Coronary artery (tissue), 2 donors: ENCODE measurements at places on chromosomes 2 and 18.

DNA sequence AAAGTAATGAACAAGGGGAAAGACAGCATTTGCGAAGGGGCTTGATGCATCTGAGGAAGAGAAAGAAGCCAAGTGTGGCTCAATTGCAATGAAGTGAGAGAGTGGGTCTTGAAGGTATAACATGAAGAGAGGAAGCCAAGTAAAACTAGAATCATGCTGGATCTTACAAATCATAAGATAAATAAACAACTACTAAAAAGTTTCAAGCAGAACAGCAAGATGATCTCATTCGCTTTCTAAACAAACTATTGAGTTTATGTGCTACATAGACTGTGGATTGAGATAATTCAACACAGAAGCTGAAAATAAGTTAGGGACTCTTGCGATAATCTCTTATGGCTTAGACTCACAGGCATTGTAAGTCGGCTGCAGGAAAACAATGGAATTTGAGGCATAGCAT lies 1310.5 kb upstream of the NRXN1 start:
- DNase-seq, result no peak

- no peak for DNase-seq
Observed at GRCh38 chr2:61425605-61426155, 45.2 kb downstream of the USP34 start.

DNA sequence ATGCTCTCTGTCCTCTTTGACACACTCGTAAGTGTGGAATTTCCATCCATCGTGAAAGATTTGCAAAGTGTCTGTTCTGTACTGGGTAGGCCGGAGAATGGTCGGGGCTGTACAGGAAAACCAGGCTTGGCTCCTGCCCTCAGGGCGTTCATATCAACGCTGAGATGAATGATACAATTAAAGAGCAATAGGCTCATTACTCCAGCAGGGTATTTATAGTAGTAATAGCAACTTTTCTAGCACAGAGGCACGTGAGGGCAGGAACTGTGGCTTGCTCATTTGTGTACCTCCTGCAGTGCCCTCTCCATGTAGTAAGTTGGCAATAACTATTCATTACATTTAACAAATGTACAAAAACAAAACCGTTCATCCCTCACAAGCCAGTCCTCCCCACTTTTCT lies 5.3 kb upstream of the NCK2 start:
- no peak for DNase-seq

- DNase-seq, result no peak
Observed at GRCh38 chr2:27182346-27182745, 29.5 kb upstream of the ATRAID start.

DNA sequence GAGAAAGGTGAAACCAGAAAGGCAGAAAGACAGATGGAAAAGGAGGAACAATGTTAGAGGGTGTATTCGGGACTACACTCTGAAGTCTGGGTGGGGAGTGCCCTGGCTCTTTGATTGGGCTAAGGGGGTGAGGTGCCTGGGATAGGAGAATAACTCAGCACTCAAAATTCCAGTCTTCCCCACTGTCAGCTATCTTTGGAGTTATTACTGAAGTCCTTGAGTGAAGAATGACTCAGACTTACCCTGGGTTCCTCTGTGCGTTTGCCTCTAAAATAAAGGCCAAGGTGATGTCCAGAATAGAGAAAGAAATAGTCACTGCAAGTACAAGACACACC lies 151.8 kb upstream of the SERPINE2 start:
- DNase-seq, result no peak

GRCh38 chr2:209208211-209208610 lies 215.6 kb upstream of the MAP2 start:
- no peak for DNase-seq

DNA sequence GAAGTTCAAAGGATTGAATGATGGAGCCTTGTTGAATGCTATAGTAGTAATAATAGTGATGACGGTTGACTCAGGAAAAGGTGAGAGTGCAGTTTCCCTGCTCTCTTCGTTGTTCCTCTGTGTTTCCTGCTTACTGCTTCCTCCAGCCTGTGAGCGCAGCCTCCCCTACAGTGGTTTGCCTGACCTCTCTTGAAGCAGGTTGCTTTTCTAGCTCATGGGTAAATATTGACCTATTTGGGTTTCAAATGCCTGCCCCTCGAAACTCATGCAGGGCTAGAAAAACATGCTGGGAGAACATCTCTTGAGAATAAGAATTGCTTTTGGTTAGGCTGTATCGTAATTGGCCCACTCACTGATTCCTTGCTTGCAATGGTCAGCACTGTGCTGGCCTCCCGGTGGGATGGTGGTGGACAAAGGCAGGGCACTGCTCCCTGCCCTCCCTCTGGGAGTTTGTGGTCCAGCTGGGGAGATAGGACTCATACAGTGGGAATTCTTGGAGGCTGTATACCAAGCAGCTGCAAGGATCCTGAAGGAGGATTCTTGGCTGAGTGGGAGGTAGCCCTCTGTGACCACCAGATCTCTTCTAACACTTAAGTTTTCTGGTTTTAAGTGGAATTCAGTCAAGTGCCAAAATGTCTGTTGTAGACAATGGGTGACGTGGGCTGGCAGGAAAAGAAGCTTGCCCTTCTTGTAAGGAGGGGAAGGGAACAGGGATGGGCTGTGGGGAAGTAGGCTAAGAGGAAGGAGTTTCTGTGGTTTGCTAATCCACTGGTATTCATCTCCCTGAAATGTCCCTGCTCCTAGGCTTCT lies 5.4 kb upstream of the RNF181 start:
- DNase-seq, result no peak

- no peak for DNase-seq
Observed at GRCh38 chr2:42102591-42103450, 55.0 kb downstream of the PKDCC start.

DNA sequence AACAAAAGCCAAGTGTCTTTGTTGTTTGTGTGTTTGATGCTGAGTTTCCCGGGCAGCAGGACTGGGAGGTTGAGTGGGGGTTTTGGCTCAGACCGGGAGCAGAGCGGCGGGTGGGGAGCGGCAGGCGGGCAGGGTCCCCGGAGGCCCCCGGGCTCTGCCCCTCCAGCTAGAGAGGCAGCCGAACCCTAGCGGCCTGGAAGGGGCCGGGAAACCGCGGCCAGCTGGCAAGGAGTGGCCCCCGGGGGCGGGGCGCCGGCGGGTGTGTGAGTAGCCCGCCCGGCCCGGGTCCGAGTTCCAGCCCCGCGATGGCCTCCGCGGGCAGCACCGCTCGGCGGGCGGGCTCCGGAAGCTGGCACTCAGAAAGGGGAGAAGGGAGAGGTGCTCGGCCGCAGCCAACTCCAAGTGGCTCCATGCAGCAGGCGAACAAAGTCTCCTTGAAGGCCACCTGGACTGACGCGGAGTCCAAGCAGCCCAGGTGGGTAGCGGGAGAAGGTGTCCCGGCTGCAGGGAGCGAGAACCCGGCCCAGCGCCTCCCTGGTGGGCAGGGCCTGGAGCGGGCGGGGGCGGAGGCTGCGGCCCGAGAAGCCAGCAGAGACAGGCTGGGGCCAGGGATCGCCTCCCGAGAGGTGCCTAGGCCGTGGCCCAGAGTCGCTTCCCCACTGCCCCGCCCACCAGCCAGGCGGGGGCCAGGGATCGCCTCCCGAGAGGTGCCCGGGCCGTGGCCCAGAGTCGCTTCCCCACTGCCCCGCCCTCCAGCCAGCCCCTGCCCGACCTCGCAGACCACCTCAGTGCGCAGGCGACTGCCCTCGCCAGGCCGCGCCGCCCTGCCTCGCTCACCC lies at the start of gene ANKRD53:
Gene ANKRD53, plus strand, starts transcription at position 290 of the 839 bp plus-strand sequence. Its CDS starts 16 bp downstream, at position 306.
- DNase-seq, result peak; percentile 83

DNA sequence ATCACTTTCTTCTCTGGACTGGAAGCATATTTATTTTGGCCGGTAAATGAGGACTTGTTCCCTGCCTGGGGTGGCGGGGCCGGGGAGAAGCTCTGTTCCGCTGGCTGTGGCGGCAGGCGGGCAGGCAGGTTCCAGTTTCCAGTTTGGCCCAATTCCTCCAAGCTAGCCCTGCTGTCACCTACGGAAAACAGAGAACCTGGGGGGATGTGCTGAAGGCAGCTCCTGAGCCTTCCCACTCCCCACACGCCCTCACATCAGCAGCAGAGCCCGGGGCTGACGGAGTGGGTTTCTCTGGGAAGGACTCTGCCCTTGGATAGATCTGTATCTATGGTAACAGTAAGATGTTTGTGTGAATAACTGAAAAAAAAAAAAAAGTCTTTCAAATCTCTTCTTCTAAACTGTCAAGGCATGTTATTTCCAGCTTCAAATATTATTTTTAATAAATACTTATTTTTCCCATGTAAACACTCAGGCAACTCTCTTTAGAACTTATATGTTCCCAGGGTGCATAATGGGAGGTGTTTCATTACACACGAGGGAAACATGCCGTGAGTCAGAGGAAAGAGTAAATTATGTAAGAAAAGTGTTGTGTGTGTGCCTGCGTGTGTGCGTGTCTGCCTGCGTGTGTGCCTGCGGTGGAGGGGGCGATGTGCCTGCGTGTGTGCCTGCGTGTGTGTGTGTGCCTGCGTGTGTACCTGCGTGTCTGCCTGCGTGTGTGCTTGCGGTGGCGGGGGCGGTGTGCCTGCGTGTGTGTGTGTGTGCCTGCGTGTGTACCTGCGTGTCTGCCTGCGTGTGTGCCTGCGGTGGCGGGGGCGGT lies 116.1 kb upstream of the ZNF516 start:
- no peak for DNase-seq

DNA sequence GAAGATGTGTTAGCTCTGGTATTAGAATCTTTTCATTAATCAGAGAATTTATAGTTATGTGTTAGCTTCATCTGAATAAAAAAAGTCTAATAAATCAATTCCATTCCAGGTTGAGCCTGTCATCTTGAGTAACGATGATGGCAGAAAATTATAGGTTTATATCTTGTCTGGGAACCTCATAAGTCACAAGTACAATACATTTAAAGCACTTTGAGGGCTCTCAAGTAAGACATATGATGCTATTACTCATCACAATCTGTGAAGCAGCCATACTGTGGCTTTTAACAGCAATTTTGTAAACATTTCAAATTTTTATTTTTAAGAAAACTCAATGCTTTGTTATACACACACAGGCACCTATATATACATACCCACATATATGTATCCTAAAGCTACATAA lies 484.1 kb upstream of the VRK2 start:
- no peak for DNase-seq

DNA sequence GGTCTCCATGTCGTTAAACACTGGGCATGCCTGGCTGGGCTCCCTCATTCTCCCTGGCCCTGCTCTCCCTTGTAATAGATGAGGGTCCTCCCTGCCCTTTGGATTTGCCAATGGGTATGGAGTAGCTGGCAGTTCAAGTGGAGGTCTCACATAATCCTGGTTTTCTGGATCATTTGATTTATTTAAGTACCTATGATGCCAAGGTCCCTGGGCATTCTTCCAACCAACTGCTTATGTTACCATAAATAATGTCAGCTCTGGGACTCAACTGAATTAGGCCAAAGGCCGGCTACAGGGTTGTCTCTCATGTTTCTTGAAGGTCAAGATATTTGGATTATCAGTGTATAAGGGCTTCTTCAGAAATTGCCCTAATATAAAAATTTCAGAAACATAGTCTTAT lies 104.9 kb upstream of the LYPD6 start:
- no peak for DNase-seq

GRCh38 chr2:235669269-235669831 lies 175.5 kb downstream of the AGAP1 start:
- DNase-seq, result no peak

DNA sequence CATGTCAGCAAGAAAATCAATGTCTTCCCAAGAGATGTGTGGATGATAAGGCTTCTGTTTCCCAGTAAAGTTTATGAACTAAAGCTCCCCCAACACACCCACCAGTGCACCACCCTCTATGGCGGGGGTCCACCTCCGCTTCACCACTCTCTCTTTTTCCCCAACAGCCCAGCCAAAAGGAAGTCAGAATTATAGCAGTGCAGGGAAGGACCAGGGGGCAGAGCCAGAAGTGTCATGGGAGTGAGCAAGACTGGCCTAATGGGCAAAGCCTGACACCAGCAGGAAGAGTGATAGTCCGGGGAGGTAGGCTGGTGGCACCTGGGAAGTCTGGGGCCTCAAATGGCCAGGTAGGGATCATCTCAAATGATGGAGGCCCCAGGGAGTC lies 167.7 kb downstream of the ZFP36L2 start:
- no peak for DNase-seq

- DNase-seq, result no peak
Observed at GRCh38 chr18:44062345-44062744, 618.3 kb upstream of the SETBP1 start.

- no peak for DNase-seq
Observed at GRCh38 chr2:106638043-106638442, 150.9 kb downstream of the CD8B2 start.

- DNase-seq, result no peak
Observed at GRCh38 chr18:40431071-40431985, 1523.7 kb upstream of the PIK3C3 start.

GRCh38 chr2:145228506-145228905 lies 708.6 kb upstream of the ZEB2 start:
- no peak for DNase-seq

DNA sequence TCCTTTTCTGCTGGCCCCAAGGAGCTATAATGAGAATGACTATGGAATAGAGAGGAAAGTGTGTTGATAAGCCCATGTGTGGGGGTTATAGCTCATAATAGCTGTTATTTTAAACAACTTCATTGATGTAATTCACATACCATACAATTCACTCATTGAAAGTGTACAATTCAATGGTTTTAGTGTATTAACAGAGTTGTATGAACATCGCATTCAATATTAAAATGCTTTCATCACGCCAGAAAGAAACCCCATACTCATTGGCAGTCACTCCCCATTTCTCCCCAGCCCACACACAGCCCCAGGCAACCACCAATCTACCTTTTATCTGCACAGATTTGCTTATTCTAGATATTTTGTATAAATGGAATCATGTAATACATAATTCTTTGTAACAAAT lies 139.6 kb upstream of the CYP1B1 start:
- no peak for DNase-seq

GRCh38 chr2:237533668-237534161 lies 32.7 kb upstream of the PRLH start:
- no peak for DNase-seq

GRCh38 chr2:117359266-117359914 lies 455.1 kb upstream of the DDX18 start:
- no peak for DNase-seq

GRCh38 chr2:8622199-8622911 lies 59.5 kb upstream of the ID2 start:
- no peak for DNase-seq

GRCh38 chr2:47072728-47073191 lies 82.3 kb downstream of the STPG4 start:
- DNase-seq, result no peak

DNA sequence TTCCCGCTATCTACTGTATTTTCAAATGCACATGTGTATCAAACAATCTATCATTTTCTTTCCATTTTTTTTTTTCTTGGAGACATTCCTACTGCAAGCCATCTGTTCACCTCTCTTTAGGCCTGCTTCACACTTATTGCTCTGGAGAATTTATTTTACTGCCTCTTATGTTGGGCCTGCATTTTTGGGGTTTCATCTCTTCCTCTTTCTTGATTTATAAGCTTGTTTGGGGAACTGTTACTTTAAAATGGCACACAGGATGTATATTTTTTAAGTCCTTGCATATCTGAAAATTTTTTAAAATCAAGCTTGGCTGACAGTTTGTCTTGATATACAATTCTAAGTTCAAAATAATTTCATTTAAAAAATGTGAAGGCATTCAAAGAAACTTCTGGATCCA lies 3.5 kb upstream of the RAB27B start:
- DNase-seq, result no peak

- DNase-seq, result no peak
Observed at GRCh38 chr2:48829036-48829435, 73.5 kb upstream of the LHCGR start.
